ENCODE measurements at places on chromosomes 16 and 17.

DNA sequence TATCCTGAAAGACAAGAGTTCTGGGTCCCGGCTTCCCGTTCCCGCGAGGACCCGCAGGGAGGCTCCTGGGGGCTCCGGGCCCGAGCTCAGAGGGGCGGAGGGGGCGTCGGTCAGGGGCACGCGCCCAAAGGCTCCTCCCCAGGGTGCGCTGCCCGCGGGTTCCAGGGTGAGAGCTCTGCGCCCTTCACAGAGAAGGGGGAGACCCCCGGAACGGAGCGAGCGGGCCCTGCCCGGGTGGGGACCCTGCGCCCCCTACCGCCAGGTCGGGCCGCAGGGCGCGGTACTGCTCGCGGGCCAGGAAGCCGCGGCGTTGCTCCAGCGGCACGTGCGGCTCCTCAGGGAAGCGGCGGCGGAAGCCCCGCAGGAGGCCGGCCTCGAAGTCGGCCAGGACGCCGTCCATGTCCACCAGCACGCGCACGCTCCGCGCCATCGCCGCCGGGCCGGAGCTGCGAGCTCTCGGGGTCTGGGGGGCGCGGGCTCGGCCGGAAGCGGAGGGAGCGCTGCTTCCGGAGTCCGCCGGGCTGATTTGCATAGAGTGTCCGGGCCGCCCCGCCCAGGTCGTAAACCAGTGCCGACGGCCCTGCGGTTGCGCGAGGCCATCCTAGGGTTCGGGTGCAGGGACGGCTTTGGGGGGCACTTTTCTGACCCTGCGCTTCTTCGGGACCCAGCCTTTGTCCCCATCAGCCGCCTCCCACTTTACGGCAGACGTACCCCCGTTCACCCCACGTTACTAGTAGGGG, at the start of gene NT5C:
TSS of gene NT5C (minus strand) at position 465 of the 740 bp plus-strand sequence. CDS start at position 430, 35 bp downstream.
- DNase-seq, result peak; percentile 50

DNA sequence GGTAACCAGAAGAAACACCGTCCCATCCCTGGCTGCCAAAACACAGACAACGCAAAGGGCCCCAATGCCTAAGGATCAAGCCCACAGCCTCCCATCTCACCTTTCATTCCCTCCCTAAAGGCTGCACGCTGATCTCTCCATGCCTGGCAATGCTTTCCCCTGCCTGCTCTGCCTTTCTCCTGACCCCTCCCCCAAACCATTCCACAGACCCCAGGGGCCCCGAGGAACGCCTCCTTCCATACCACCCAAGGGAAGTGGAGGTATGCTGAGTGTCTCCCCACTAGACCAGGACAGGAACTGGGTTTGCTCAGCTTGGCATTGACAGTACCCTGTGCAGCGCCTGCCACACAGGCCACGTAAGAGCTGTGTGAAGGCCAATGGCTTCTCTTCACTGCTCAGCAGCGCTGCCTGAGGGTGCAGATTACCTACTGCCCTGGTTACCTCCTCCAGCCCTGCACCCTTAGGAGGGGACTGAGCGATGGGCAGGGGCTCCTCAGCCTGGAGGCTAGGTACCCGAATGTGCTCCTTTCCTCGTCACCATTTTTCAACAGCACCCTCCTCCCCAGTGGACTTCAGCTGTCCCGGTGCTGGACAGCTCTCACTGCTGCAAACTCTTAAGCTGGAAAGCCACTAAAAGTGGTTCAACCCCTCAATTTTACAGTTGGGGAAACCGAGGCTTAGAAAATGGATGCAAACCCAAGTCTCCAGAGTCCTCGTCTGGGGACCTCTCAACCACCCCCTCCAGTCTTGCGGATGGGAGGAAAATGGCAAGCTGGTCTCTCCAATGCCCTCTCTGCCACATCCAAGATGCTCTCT, 45.0 kb downstream of the SRCIN1 start:
- no peak for DNase-seq

- DNase-seq, result no peak
These were observed 79.2 kb downstream of the MRM3 start for GRCh38 chr17:861364-861763.

DNA sequence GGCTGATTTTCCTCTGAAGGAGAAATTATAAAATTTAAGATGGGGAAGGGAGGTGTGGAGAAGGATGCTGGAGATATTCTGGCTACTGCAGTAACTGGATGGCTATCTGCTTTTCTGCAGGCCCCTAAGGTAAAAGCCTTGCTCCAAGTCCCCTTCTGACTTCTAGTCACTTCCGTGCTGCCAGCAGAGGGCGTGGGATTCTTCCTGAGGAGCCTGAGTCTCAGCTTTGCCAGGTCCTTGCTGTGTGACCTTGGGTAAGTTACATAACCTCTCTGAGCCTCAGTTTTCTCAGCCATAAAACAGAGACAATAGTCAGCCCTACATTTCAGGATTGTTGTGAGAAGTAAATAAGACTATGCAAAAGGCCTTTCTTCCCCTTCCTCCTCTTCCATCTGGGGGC, 24.3 kb upstream of the TMEM220 start:
- DNase-seq, result no peak

GRCh38 chr17:44672479-44673093, 16.3 kb downstream of the MEIOC start:
- no peak for DNase-seq

GRCh38 chr16:75193265-75193650, 13.7 kb downstream of the CTRB2 start:
- no peak for DNase-seq

GRCh38 chr16:1192384-1193073, 32.5 kb downstream of the TPSG1 start:
- DNase-seq, result no peak

GRCh38 chr16:84541999-84542817, 37.7 kb upstream of the MEAK7 start:
- no peak for DNase-seq

DNA sequence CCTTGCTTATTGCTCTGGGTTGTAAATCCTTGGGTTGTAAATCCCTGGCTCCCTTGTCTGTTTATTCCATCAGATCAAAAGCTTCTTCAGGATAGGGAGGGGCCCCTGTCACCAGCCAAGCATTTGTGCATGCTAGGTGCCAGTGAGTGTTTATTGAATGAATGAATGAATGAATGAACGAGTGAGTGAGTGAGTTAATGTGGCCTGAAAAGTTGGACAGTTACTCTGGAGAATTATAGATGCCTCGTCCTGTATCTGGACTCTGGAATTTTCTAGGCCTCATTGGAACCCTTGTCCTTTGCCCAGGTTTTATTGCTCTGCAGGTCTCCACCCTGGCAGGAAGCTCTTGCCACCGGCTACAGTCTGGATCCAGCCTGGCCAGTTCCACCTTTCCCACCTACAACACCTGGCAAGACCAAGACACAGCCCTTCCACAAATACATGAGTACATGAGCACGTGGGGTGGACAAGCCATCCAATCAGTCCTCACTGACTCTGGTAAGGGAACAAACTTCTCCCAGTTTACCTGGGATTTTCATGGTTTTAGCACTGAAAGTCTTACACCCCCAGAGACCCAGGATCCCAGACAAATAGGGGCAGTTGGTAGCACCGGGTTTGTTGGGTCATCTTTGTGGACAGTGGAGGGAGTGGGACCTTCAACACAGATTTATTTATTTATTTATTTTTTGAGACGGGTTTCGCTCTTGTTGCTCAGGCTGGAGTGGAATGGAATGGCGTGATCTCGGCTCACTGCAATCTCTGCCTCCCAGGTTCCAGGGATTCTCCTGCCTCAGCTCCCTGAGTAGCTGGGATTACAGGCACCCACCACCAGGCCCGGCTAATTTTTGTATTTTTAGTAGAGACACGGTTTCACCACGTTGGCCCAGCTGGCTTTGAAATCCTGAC, 14.7 kb upstream of the CDH1 start:
- DNase-seq, result no peak

DNA sequence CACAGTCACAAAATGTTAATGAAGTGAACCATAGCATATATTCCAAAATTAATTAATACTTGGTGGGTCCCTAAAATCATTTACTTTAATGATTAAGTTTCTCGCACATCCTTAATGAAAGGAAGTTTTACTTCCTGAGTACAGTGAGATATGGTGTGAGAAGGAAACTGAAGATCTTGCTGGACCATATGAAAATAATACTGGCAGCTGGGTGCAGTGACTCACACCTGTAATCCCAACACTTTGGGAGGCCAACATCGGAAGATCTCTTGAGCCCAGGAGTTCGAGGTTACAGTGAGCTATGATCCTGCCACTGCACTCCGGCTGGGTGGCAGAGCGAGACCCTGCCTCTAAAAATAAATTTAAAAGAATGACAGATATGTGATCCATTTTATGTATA, 62.5 kb downstream of the ABCA8 start:
- no peak for DNase-seq

GRCh38 chr17:34575182-34575581, 4.2 kb upstream of the TMEM132E start:
- DNase-seq, result no peak

- no peak for DNase-seq
These were observed 30.4 kb downstream of the CFDP1 start for GRCh38 chr16:75402821-75403475.

- no peak for DNase-seq
These were observed 44.3 kb upstream of the CDH5 start for GRCh38 chr16:66322174-66322573.

- DNase-seq, result no peak
These were observed 82.3 kb downstream of the MARCHF10 start for GRCh38 chr17:62725791-62726249.

DNA sequence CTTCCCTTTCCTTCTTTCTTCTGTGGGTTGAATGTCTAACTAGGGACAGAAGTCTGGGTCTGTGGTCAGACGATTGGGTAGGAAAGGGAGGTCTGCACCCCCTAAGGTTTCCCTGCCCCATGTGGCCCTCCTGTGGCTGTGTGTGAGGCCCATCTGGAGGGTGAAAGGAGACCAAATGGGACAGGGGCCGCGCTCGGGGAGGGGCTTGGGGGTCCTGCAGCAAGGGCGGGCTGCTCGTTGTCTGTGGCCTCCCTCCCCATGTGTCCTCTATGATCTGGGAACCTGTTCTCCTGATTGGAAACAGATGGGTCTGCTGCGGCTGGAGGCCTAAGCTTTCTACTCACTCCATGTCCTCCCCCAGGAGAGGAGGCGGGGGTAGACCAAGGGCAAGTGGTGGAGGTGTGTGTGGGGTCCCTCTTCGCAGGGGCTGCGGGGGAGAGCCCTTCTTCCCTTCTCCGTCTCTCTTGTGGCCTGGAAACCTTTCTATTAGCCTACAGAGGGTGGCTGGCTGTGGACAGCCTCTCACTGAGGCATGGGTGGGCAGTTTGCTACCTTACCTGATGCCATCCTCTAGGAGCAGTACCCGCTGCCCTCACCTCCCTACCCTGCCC, 18.6 kb downstream of the IGFBP4 start:
- no peak for DNase-seq

DNA sequence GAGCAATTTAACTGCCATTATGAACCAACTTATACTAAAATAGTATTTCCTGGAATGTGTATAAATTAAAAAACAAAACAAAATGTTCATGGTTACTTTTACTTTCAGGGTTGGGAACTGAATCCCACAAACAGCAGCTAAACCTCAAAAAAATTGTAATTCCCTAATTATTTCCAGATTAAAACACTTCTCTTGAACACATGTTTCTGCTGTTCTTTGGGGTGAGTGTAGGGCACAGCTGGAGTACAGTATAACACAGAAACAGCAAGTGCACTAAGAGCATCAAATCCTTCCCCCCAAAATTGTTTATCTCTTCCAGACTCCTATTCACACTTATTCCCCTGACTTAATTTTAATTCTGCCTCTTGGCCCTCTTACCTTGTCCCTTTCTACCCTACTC, 56.4 kb downstream of the KANSL1 start:
- DNase-seq, result no peak

- no peak for DNase-seq
These were observed 9.5 kb upstream of the ITGA2B start for GRCh38 chr17:44398692-44399691.

DNA sequence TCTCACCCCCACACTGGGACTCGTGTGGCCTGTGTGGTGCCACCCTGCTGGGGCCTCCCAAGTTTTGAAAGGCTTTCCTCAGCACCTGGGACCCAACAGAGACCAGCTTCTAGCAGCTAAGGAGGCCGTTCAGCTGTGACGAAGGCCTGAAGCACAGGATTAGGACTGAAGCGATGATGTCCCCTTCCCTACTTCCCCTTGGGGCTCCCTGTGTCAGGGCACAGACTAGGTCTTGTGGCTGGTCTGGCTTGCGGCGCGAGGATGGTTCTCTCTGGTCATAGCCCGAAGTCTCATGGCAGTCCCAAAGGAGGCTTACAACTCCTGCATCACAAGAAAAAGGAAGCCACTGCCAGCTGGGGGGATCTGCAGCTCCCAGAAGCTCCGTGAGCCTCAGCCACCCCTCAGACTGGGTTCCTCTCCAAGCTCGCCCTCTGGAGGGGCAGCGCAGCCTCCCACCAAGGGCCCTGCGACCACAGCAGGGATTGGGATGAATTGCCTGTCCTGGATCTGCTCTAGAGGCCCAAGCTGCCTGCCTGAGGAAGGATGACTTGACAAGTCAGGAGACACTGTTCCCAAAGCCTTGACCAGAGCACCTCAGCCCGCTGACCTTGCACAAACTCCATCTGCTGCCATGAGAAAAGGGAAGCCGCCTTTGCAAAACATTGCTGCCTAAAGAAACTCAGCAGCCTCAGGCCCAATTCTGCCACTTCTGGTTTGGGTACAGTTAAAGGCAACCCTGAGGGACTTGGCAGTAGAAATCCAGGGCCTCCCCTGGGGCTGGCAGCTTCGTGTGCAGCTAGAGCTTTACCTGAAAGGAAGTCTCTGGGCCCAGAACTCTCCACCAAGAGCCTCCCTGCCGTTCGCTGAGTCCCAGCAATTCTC, 27.4 kb downstream of the STH start:
- no peak for DNase-seq

GRCh38 chr17:21677126-21677910, 15.0 kb upstream of the KCNJ18 start:
- DNase-seq, result no peak

DNA sequence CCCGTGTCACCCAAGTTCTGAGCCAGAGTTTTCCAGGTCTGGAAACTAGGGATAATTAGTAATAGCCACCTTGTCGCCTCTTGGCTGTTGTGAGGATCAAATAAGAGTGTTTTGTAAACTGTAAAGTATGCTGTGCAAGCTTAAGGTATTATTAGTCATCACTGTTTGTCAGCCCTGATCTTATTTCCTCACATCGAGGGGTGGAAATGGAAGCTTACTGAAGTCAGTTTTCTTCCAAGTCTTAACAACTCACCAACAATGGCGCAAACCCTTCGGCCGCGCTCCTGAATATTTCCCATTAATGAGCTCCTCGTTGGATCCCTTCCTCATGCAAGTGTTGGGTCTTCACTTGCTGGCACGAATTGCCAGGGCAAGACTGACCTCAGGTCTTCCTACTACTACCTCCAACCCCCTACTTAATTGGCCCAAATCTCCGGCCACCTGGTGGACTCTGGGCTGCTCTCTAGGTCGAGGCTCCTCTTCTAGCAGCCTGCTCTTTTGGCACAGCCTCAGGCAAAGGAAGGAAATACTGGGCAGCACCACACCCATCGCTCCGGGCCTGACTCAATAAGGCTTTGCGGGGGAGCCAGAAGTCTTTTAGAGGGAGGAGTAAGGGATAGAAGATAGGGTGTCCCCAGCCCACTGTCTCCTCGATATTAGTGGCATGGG, 885 bp upstream of the SLC35B1 start:
- no peak for DNase-seq
